ENCODE measurements at places on chromosomes 2 and 18.

GRCh38 chr18:66722671-66723070 lies 118.8 kb upstream of the CDH19 start:
- no peak for DNase-seq

- no peak for DNase-seq
Measured at GRCh38 chr18:63757541-63757940, 17.7 kb upstream of the SERPINB7 start.

DNA sequence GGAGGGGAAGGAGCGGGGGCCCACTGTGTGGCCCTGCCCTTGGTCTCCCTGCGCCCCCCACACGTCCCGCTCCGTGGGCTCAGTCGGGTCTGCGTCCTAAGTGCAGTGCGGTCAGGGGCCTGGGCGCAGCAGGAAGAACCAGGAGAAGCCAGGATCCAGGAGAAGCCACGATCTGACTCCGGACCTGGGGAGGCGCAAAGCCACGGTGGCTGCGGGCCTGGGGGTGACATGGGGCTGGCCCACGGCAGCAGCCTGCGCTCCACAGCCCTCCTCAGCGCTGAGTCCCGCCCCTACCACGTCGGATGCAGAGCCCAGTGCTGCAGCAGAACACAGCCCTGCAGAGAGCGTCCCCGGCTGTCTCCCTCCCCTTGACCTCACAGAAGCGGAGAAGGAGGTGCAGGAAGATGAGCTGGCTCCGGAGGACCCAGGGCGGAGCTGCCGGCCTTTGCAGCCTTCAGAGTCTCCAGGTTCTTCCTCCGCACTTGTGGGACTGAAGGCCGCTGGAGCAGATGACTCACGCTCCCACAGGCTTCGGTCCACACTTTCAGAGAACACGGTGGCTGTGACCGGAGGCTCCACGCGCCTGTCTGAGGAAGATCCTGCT lies 589.2 kb upstream of the SALL3 start:
- DNase-seq, result no peak

DNA sequence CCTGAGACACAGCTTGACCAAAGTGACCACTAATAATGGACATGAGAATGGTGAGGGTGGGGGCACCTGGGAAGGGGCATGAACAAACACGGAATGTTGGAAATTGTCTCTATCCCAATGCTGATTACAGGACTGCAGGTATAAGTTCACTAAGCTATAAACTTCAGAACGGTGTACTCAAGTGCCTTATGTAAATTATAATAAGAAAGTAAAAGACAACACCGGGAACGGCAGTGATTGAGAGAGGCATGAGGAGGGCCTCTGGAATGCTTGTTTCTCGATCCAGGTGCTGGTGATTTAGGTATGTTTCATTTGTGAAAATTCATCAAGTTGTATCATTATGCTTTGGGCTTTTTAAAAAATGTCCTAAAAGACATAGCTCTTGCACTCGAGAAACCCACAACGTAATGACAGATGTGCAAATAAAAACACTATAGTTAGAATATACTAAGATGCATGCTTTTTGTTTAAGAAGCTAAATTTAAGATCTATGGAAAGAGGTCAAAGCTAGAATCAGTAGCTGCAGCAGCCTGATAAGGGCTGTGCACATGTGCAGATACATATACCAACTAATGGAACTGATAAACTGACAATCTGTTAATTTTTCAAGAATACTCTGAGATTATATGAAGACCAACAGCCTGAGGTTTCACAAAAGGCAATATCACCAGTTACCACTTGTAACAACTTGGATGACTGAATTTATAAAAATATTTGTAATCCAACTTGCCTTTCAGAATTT lies 7.6 kb downstream of the HIBCH start:
- peak; percentile 40 for DNase-seq

- no peak for DNase-seq
Measured at GRCh38 chr2:209239585-209239938, 184.3 kb upstream of the MAP2 start.

GRCh38 chr2:110838657-110839384 lies 106.4 kb downstream of the ACOXL start:
- DNase-seq, result no peak
